ENCODE measurements at places on chromosomes 4 and X. TPM values are rescaled to one million over a fixed set of nuclear protein-coding genes. Genes with fewer than 3 reads are reported as not detected.

Gene NDUFB11
- total RNA-seq: 67.1 TPM

Gene AKAP14
- total RNA-seq: not detected

Gene FRMD7
- 0.09 TPM for total RNA-seq

Gene RS1
- total RNA-seq: not detected

Gene BGN
- total RNA-seq: 9.0 TPM

Gene F11
- not detected for total RNA-seq

Gene LDB2
- total RNA-seq: 44.7 TPM

Measured in smooth muscle cell of bladder (primary cell).